ENCODE measurements at places on chromosomes 7 and 10.

- DNase-seq: no peak
Measured at GRCh38 chr7:124630395-124630794, 135.2 kb downstream of the GPR37 start.

GRCh38 chr10:119981826-119982225 lies 89.3 kb downstream of the SEC23IP start:
- no peak for DNase-seq

DNA sequence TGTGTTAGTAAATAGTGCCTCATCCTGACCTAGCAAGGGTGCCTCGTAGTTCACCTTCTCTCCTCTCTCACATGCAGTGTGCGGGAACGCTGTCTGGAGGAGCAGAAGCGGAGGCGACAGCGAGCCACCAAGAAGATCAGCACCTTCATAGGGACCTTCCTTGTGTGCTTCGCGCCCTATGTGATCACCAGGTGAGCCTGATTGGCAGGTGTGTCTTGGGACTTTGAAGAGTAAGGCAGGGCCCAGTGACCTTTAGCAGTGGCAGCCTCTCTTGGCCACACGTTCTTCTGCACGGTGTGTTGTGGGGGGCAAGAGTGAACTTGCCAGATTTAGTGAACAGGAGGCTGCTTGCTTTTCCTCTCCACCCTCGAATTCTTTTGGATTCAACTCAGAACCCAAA lies 8.6 kb downstream of the GPR26 start:
- DNase-seq: no peak

DNA sequence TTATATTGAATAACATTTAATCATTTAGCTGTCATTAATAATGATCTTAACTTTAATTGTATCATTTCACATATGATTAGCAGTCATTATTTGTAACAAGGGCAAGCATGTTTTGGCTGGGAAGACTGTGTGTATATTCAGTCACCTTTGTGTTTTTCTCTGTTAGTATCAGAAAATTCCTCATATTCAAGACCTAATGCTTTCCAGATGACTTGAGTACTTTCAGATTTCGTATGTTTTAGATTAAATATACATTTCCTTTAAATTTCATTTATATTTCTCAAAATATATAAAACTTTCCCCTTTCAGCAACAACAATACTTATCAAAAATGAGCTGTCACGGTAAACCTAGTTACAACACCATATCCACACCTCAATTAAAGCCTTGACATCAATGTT lies 6.3 kb upstream of the CACNA2D1 start:
- no peak for DNase-seq

GRCh38 chr7:52547308-52547910 lies 488.0 kb upstream of the POM121L12 start:
- no peak for DNase-seq

DNA sequence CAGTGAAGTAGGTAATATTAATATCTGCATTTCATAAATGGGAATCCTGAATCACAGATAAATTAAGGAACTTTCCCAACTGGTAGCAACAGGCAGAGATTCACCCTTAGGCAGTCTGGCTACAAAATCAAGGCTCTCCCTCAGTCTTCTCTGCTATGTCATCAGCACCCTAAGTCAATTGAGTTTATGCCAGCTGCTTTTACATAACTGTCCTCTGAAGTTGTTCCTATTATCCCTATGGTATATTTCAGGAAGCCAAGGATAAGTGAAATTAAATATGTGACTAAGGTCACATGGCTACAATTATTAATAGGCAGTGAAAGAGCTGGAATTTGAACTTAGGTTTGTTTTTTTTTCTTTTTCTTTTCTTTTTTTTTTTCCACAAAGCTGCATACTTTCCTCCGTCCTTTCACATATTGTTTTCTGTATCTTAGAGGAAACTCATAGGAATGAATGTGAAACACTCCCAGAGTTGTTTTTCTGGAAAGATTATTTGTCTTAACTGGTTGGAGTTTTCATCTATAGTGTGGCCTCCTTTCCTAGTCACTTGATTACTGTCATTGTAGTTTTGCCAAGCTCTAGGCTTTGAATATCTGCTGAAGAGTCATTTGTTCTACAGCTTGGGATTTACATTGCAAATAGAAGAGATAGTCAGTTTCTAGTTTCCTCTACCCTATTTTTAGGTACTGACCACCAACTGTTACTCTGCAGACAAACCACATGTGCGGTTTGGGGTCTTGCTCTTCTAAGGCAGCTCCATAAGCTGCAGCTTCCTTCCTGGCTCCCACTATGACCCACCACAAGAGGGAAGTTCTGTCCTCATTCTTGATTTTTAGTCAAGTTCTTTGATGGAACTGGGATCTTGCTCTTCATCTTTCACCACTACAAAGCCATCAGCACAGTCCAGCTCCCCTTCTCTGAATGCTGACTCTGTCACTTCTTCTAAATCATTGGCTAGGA lies 338.0 kb upstream of the KIAA1217 start:
- no peak for DNase-seq

- no peak for DNase-seq
Measured at GRCh38 chr7:37738321-37738720, 54.8 kb downstream of the GPR141 start.

- no peak for DNase-seq
Measured at GRCh38 chr7:34090816-34091215, 185.5 kb downstream of the BMPER start.

- DNase-seq: no peak
Measured at GRCh38 chr10:77442699-77443189, 194.9 kb downstream of the KCNMA1 start.

DNA sequence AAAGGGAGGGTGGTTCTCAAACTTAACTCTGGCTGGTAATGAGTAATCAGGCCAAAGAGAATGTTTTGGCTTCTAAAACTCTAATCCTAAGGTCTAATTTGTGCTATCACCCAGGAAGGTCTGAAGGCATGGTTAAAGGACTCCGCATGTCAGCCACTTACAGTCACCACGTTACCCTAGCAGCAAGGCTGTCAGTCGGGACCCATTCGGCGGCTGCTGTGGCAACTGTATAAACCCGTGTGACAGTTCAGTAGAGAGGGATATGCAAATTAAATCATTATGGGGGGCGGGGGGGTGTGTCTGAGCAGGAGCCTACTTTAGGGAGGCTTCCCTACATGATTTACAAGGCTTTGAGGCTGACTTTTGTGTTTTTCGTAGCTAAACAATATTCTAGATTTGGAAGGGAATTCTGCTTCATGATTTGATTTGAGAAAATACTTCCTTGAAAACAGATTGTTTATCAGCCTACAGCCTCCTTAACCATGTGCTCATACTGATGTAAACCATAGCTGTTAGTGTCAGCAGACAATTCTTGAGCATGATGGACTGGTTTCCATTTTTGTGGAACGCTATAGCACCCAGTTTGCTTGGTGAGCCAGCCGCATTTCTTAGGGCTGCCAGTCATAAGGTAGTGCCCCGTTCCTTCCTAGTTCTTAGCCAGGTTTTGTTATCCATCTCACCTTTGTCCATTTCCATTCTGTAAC lies 284.4 kb downstream of the USP6NL start:
- DNase-seq: no peak

DNA sequence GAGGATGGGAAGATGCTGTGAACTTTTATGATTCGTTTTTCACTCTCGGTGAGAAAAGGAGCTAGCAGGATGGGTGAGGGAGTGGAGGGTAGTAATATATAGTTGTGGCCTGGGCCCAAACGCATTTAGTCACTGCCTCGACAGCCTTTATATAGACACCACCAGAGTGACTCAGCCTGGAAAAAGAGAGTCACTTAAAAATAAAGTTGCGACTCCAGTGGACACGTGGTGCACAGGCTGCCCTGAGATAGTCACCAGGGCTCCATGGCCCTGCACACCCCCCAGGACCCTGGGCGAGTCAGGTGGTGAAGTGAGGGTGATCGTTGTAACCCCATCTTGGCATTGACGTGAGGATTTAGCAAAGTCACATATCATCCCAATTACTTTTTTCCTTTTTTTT lies 106.7 kb downstream of the CUX1 start:
- no peak for DNase-seq

- no peak for DNase-seq
Measured at GRCh38 chr7:121402701-121403100, 6.6 kb upstream of the FAM3C start.

DNA sequence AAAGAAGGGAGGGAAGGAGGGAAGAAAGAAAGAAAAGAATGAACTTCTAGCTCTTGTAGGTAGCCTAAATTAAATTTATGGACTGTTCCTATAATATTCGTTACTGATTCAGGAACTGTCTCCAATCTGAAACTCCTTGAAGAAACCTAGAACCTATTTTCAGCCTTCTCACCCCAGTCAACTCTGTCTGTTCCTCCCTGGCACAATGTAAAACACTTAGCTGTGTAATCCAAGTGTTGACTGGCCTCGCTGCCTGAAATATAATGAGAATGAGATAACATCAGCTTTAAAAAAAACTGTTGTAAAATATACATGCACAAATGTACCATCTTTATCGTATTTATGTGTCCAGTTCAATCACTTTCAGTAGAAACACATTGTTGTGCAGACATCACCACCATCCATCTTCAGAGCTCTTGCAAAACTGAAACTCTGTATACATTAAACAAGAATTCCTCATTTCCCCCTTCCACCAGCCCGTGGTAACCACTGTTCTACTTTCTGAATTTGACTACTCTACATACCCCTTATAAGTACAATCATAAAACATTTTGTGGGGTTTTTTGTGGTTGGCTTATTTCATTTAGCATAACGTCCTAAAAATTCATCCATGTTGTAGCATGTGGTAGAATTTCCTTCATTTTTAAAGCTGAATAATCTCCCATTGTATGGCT lies 6.3 kb upstream of the C7orf33 start:
- no peak for DNase-seq

DNA sequence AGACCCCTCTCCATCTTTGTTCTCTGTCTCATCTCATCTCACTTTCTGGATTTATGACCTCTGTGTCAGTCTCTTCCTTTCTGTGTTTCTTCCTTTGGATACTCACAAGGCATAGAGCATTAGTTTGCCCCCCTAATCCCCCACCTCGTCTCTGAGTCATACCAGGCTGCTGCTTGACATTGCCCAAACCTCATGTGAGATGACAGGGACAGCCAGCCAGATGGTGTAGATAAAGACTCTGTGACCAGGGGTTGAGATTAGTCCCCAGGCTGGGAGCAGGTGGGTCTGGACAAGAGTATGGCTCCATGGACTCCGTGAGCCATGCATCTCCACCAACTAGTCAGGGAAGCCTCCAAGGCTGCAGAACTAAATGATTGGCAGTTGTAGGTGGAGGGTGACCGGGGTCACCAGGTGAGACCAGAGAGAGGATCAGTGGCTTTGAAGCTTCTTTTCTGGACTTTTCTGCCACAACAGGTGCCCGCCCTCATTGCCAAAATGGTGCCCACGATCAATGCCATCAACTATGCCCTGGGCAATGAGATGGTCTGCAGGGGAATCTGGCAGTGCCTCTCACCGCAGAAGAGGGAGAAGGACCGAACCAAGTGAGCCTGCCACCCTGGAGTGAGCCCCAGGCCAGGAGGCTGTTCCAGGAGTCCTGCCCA lies 13.3 kb downstream of the RGR start:
- no peak for DNase-seq

- no peak for DNase-seq
Measured at GRCh38 chr7:63789378-63790176, 209.1 kb upstream of the ZNF722 start.

DNA sequence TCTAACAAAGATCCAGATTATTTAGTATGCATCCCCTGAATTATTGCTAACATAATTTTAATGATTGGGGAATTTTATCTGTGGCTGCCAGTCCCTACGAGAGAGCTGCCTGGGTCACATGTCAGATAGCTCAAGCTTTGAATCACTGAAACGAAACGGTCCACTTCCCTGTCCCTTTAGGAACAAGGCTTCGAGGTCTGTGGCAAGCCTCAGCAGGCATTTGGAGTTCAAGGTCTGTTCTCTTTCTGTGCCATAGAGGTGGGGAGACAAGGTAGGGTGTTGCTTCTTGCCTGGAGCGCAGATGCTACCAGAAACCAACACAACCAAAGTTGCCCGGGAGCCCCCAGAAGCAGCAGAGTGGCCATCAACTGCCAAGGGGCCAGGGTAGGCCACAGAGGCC lies 13.9 kb upstream of the SH2D4B start:
- no peak for DNase-seq

GRCh38 chr7:25369786-25370185 lies 141.5 kb upstream of the NPVF start:
- DNase-seq: no peak

DNA sequence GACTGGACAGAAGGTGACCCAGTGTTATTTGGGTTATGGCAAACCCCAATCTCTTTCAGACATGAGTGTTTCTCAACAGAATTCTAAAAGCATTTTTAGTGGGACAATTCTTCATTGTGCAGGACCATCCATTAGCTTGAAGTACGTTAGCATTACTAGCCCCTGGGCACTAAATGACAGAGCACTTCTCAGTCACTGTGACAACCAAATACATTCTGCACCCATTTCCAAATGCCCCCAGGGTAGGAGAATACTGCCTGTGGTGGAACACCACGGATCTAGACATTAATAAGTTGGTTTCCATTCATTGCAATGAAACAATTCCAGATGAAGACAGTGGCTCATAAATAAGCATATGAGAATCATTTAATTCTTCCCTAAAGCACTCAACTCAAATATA lies 102.4 kb upstream of the FRMD4A start:
- DNase-seq: no peak

- no peak for DNase-seq
Measured at GRCh38 chr10:124918906-124919305, 23.0 kb upstream of the ZRANB1 start.

- DNase-seq: no peak
Measured at GRCh38 chr7:159031135-159031701, 113.4 kb downstream of the VIPR2 start.

- no peak for DNase-seq
Measured at GRCh38 chr10:57692255-57692980, 575.3 kb downstream of the IPMK start.

DNA sequence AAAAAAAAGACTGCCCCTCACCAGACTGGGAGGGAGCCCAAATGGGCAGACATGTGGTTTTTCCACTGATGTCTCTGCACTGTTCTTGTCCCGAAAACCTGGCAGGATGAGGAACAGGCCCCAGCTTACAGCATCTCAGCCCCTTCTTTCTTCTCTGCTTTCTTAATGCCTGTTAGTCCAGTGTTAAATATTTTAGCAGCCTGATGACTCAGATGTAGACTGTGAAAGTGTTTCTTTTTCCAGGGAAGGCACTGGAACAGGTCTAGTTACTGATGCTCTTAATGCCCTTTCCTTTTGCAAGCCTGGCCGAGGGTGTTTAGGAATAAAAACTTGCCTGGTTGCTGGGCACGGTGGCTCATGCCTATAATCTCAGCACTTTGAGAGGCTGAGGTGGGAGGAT lies 107.7 kb downstream of the TACC2 start:
- no peak for DNase-seq

Data from stimulated activated CD8-positive, alpha-beta memory T cell treated with anti-CD3 and anti-CD28 coated beads, Interleukin-12 subunit alpha, Interleukin-12 subunit beta, amount 100 ng/mL, for 4 hours (primary cell).